ENCODE measurements at places on chromosomes 1 and 21.

- DNase-seq: no peak
Measured at GRCh38 chr1:150152182-150152536, 2.4 kb downstream of the PLEKHO1 start.

GRCh38 chr1:87615901-87616300 lies 287.2 kb downstream of the LMO4 start:
- no peak for DNase-seq

DNA sequence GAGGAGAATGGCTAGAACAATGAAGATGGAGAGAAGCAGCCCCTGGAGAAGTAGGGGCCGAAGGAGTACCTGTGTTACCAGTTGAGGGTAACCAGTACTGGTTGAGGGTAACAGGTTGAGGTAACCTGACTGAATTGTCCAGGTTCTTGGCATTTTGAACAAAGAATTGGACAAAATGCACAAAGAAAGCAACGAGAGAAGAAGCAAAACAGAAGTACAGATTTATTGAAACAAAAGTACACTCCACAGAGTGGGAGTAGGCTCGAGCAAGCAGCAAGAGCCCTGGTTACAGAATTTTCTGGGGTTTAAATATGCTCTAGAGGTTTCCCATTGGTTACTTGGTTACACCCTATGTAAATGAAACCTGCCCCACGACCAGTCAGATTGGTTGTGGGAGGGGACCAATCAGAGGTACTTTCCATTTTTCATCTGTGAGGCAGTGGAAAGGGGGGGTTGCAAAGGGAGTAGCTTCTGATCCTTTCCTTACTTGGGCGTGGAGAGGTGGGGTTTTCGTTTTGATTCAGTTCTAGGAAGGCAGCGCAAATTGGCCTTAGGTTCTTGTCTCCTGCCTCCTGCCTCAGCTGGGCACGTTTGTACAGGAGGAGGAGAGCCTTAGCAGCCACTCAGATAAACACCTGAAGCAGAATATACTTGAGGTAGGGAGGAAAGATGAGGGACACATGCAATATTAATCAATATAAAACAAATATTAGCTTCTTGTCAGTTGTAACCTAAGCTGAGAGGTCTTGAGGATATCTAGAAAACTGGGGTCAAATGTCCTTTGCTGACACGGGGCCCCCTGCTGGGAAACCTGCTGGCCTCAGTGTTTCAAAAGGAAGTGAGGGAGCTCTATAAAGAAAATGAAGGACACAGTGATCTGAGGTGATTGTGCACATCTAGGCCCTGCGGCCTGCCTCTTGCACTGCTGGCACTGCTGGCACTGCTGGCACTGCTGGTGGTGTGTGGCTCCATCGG lies 14.3 kb upstream of the LSM10 start:
- no peak for DNase-seq

DNA sequence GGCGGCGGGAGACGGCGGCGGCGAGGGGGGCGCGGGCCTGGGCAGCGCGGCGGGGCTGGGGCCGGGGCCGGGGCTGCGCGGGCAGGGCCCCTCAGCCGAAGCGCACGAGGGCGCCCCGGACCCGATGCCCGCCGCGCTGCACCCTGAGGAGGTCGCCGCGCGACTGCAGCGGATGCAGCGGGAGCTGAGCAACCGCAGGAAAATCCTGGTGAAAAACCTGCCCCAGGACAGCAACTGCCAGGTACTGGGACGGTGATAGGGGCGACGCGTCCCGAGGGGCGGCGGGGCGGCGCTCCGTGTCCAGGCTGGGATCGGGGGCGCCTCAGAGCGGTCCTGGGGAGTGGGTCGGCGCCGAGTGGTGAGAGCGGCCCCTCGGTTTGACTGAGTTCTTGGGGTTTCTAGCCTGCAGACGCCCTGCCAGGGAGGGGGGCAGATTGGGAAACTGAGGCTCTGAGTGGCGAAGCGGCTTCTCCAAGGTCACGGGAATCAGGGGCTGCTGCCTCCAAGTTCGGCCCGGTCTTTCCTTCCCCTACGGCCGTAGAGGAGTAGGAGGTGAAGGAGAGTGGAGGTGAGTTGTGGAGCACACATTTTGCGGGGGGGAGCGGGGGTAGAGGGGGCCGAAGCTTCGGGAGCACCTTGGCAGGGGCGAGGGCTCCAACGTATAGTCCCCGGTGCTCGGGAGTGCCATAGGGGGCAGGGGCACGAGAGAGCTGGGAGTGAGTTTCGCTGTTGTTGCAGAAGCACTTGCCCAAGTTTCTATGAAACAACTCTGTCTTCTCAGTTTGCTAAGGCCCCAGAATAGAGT lies 508 bp downstream of the RAVER2 start:
- no peak for DNase-seq

GRCh38 chr1:11842154-11843041 lies 5.2 kb downstream of the NPPA start:
- no peak for DNase-seq

GRCh38 chr1:119764220-119764619 lies 4.5 kb downstream of the HMGCS2 start:
- DNase-seq: no peak

- DNase-seq: no peak
Measured at GRCh38 chr1:63866084-63866483, 92.3 kb downstream of the ROR1 start.

- DNase-seq: no peak
Measured at GRCh38 chr21:34923202-34923601, 125.9 kb downstream of the RUNX1 start.

DNA sequence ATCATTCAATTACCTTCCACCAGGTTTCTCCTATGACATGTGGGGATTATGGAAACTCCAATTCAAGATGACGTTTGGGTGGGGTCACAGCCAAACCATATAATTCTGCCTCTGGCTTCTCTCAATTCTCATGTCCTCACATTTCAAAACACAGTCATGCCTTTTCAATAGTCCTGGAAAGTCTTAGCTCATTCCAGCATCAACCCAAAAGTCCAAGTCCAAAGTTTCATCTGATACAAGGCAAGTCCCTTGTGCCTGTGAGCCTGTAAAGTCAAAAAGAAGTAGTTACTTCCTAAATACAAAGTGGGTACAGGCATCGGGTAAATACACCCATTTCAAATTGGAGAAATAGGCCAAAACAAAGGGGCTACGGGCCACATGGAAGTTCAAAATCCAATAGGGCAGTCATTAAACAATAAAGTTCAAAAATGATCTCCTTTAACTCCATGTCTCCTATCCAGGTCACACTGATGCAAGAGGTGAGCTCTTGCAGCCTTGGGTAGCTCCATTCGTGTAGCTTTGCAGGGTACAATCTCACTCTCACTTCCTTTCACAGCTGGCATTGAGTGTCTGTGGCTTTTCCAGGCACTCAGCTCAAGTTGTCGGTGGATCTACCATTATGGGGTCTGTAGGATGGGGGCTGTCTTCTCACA lies 112.9 kb downstream of the FCRL5 start:
- DNase-seq: no peak

- DNase-seq: no peak
Measured at GRCh38 chr1:24966724-24967346, 36.8 kb upstream of the RUNX3 start.

DNA sequence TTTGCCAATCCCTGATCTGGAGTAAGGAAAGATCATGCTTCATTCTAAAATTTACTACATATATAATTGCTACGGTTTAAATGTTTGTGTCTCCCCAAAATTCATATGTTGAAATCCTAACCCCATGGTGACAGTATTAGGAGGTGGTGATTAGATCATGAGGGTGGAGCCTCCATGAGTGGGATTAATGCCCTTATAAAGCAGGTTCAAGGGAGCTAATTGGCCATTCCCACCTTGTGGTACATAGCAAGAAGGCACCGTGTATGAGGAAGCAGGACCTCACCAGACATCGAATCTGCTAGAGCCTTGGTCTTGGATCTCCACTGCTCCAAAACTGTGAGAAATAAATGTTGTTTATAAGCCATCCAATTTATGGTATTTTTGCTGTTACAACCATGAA lies 55.5 kb downstream of the GADD45A start:
- DNase-seq: no peak

GRCh38 chr1:147287133-147287865 lies 44.8 kb downstream of the CHD1L start:
- DNase-seq: no peak

GRCh38 chr1:180156631-180157091 lies 2.0 kb downstream of the QSOX1 start:
- no peak for DNase-seq

DNA sequence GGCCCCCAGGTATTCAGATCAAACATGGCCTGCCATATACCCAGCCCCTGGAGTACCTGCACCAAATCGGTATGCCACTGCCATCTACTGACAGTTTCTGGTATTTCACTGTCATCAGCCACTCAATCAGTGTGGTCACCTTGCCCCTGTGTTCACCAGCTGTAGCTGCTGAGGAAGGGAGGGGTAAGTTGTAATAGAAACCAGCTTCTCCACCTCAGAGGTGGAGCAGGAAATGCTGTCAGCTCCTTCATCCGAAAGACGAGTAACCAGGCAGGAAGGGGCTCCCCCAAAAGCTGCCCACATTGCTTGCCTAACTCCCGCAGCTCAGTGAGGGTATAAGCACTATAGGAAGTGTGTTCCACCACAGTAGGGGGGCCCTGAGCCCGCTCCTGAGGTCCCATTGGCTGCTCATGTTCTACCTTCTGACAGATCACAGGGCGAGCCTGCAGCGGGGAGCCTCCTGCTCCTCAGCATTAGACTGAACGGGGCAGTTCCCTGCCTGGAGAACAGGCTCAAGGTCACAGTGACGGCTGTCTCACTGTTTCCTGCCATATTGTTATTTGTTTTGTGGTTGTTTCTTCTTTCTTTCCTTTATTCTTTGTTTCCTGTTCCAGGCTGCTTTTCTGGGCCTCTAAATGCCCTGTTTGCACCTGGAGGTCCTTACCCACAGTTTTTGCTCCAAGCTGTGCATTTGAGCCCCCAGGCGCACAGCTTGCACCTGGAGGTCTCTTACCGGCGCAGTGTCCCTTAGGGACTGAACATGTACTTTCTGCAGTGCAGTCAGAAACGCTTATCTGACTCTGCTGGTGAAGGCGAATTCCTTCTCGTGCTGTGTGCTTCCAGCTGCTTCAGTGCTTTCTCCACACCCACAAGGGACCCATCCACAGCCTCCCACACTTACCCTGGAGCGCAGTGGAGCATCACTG lies 1638.3 kb downstream of the MRPL39 start:
- DNase-seq: no peak

DNA sequence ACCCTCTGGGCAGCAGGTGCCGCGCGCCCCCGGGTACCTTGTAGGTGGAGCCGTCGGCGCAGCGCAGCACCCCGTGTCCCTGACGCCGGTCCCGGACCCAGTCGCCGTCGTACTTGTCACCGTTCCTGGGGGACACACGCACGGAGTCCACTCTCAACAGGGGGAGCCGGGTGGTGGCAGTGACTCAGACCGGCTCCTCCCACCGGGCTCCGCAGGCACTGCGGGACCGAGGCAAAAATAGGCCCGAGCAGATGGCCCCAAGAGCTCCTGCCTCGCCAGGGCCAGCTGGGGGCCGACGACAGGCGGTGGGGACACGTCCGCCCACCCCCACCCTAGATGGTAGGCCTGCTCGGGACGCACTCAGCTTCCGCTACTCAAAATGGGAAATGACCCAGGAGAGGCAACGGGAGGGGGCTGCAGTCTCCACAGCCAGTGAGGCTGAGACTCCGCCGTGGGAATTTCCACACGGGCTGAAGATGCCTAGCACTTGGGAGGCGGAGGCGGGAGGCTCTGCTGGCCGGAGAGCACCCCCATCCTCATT lies 6.3 kb downstream of the MORN1 start:
- DNase-seq: no peak

- no peak for DNase-seq
Measured at GRCh38 chr1:217718873-217719272, 87.7 kb downstream of the SPATA17 start.

All from amygdala (tissue), 56 donors.